ENCODE measurements at places on chromosomes 6 and 20.

DNA sequence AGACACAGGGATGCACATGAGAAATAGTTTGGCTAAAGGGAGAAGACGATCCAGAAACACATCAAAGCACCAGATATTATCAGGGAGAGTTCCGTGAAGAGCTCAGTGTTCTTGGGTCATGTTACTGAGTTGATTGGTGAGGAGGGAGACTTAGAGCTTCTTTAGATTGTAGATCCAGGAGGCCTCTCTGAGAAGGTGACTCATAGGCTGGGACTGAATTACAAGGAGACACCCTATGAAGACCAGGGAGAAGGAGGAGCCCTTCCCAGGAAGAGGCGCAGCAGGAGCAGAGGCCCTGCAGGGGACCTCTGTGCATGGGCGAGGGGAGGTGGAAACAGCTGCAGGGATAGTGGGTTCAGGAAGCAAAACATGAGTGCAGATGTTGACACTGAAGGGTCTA, 196.5 kb downstream of the SLC24A3 start:
- no peak for DNase-seq

DNA sequence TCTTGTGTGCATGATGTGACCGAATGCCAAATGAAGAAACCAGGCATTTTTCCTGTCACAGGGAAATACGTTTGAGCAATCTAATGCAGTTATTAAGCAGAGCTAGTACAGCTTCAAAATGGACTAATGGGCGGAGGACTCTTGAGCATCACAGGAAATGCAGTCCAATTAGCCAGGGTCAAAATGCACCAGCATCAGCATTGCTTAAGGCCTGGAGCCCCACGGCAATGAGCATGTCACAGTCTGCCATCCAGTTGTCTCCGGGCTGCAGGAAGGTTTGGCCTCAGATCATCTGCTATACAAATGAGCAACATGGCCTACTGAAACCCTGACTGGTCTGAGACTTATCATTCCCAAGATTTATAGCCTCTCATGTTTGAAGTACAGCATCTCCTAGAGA, 652.1 kb upstream of the SLC35B3 start:
- no peak for DNase-seq

DNA sequence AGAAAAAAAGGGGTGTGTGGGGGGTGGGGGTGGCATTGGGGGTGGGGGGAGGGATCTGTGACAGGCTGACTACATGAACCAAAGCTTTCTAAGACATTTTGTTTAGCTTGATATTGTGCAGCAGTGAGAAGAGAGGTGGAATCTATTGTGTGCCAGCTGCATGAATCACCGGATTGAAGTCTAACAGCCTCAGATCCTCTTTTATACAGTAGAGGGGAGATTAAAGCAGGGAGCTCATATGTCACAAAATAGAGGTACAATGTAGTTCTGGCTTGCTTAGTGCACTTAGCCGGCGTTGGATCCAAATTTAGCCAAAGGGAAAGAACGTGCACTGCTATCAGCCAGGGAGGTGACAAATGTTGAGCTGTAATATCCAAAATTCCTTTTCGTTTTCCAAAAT, 404.2 kb upstream of the CITED2 start:
- no peak for DNase-seq

DNA sequence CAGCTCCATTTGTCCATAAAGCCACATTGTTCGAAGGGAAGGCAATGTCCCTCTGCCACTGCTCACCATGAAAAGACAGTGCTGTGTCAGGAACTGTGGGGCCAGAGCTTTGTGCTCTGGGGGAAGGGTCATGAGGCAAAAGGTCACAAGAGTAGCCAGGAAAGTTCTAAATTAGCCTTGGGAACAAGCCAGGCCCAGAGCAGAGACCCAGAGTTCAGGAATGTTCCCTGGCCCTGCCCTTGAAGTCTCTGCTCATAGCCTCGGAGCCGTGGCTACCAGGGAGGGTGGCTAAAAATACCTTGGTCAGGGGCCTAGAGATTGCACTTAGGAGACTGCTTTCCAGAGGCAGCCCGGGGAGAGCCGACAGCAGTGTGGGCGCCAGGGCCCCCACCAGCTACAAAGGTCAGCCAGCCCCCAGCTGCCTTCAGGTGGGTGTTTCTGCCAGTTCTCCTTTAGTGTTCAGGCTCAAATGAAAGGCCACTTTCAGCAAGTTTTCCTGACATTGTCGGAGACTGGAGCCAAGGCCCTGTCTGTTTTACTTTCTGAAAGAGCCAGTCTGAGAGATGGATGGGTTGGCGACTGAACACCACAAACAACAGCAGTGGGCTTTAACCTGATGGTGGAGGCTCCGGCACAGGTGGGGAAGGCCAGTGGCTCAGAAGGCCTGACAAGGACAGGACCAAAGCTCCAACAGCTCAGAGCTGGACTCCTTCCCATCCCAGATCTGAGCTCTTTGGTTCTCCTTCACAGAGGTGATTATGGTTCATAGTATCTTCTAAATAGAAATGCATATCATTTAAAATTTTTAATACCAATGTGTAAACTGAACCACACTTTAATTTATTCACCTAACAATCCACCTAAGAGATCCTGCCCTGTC, 76.2 kb downstream of the CDH26 start:
- DNase-seq: no peak

GRCh38 chr20:23086056-23086566, at the start of gene CD93:
TSS of gene CD93 (minus strand) at chr20:23086324. CDS start at chr20:23086192, 132 bp downstream.
- no peak for DNase-seq

GRCh38 chr6:118618676-118619377, 32.6 kb downstream of the CEP85L start:
- peak; percentile 72 for DNase-seq

DNA sequence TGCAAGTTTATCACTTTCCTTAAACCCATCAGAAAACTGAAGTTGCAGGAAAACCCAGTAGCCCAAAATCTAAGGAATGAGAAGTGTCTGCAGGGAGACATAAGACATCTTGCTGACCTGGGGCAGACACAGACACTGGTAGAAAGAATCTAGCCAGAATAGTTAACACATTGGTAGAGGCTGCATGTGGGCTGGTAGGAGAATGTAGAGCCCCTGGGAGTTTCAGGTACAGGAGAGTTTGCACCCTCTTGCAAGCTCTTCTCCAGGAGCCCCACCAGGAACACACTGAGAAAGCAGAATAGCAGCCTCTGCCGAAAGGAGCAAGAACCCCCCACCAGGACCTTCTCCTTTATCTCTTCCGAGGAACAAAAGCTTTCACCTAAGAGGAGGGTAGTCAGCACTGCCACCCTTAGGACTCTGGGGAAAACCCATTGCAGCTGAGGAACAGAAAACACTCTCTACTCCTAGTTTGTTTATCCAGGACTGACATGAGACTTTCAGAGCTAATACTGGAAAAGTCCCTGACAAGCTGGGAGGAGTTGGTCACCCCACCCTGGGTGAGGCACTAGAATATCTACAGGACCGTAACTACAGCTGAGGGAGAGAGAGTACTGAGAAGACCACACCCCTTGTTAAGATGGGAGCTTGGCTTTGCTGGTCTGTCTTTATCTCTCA, 10.5 kb upstream of the OGFRL1 start:
- no peak for DNase-seq

GRCh38 chr6:170441316-170441715, 111.8 kb downstream of the PSMB1 start:
- DNase-seq: no peak

- DNase-seq: no peak
Measured at GRCh38 chr6:72559067-72559466, 62.8 kb upstream of the KCNQ5 start.

- no peak for DNase-seq
Measured at GRCh38 chr6:24778878-24779277, 4.1 kb downstream of the GMNN start.

- no peak for DNase-seq
Measured at GRCh38 chr20:11156922-11157321, 483.1 kb upstream of the JAG1 start.

DNA sequence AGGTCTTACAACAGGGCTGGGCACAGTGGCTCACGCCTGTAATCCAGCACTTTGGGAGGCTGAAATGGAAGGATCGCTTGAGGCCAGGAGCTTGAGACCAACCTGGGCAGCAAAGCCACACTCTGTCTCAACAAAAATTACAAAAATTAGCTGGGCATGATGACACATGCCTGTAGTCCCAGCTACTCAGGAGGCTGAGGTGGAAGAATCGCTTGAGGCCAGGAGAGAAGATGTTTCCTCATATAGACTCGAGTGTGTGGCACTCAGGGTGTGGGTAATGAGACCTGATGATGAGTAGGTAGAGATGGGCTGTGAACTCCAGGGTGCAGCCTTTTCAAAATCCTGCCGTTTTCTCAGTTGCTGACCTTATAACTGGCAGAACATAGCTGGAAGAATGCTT, 125.3 kb upstream of the FOXO3 start:
- no peak for DNase-seq

- DNase-seq: no peak
Measured at GRCh38 chr6:36340306-36340617, 3.6 kb upstream of the BNIP5 start.

GRCh38 chr6:139879823-139880356, 505.4 kb upstream of the CITED2 start:
- no peak for DNase-seq

DNA sequence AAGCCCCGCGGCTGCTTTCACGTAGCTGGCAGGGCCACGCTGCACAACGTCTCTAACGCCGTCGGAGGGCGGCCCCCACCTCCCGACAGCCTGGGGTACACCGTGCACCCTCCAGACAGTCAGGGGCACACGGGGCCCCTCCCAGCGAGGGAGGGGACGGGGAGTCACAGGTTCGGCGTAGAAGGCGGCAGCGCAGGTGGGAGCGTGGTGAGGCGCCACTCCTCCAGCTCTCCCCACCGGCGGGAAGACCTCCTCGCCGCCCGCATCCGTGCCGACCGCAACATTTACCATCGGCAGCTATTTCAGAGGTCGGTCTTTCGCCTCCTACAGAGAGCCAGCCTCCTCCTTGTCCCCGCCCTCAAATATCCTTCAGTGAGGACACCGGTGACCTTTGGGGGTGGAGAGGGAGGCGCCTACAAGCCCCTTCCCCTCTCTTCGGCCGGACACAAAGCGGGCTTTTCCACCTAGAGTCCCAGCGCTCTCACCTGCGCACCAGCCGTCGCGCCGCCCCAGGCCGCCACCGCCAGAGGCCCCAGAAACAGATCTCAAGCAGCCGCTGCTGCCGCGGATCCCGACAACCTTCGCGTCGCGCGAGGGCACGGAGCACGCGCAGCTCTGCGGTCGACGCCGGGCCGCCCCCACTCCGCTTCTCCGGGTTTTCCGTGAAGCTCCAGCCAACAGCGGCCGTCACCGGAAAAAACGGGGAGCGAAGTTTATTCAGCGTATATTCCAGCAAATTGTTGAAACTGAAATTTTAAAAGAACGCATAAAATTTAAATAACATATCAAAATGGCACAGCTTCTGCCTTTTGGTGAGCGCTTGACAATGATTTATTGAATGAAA, at the start of gene MKKS:
Gene MKKS (minus strand): TSS at position 600 of the 844 bp plus-strand sequence. CDS start 20,708 bp downstream, outside the sequence.
- peak; percentile 78 for DNase-seq

GRCh38 chr6:121497970-121498375, 62.5 kb downstream of the GJA1 start:
- no peak for DNase-seq

DNA sequence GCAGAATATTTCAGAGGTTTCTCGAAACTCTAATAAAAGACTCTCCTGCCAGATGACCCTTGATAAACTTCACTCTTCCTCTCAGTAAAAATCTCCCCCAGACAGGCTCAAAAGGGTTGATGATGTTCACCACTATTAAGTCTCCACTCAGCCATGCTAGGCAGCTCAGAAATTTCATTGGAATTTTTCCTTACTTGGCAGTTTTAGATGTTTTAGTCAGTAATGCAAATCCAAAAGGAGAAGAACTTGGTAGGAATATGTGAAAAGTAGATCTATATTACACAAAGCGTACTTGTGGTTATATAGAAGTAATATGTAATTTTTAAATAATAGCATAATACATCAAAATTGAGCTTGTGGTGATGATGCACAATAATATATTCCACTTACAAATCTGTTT, 333.0 kb downstream of the PHF3 start:
- no peak for DNase-seq

DNA sequence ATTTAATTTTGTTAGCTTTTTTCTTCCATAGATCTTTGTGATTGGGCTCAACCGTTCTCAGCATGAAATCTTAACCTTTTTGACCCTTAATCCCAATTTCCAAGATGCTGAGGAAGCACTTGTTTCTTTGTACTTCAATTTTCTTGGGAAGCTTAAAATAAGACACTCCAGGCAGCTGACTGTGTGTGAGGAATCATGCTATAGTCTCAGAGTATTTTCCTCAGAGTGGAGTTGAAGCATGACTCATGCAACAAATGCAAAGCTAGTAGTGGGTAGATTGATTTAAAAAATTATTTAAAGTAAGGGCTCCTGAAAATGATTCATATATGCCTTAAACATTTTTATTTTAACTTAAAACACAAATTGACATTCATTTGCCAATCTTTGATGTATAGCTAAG, 168.7 kb downstream of the BTBD3 start:
- no peak for DNase-seq

GRCh38 chr6:75850026-75850833, 101.2 kb downstream of the MYO6 start:
- no peak for DNase-seq

DNA sequence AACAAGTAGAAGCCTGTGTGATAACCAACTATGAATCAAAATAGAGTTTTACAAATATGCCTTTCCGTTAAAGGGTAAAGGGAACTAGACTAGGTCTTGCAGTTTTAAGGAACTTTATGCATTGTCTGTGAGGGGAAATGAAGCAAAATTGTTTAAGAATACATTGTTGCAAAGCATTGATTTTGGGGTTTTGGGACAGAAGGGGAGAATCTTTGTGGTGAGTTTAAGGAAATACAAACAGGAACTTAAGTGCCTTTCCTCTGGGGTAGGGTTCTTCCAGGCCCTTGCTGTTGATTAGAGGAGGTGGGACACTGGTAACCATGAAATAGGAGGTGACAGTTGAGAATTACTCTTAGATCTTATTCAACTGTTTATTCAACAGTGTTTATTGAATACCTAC, 4.7 kb downstream of the MAPK14 start:
- no peak for DNase-seq

DNA sequence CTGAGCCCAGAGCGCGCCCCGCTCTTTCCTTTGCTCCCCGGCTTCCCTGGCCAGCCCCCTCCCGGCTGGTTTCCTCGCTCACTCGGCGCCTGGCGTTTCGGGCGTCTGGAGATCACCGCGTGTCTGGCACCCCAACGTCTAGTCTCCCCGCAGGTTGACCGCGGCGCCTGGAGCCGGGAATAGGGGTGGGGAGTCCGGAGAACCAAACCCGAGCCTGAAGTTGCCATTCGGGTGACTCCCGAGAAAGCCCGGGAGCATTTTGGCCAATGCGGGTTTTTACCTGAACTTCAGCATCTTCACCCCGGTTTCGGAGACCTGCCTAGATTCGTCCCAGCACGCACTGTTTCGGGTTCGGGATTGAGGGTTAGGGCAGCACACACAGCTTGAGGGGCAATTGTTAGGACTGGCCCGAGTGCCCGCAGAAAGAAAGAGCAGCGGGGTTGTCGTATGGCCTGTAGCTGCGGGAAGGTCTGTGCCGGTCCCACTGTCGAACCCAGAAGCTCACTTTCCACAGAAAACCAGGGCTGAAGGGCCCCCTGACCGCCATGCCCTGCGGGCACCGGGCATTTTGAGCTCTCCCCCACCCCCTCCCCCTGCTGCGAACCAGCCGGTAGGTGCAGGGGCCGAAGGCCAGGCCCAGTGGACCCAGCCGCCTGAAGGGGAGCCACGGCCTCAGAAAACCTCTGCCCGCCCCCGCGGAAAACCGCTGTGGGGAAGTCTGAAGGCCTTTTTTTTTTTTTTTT, 2.1 kb downstream of the FOXP4 start:
- DNase-seq: no peak

All from HEK293T (cell line).